MM.1S (cell line): ENCODE measurements at places on chromosomes 5 and 9.

GRCh38 chr5:35281613-35282012 is 51.3 kb upstream of the PRLR start:
- no peak for DNase-seq

GRCh38 chr9:83062651-83063527 is at the start of gene RASEF:
TSS of gene RASEF (minus strand) at chr9:83063142. CDS start at chr9:83062867, 275 bp downstream.
- no peak for DNase-seq

DNA sequence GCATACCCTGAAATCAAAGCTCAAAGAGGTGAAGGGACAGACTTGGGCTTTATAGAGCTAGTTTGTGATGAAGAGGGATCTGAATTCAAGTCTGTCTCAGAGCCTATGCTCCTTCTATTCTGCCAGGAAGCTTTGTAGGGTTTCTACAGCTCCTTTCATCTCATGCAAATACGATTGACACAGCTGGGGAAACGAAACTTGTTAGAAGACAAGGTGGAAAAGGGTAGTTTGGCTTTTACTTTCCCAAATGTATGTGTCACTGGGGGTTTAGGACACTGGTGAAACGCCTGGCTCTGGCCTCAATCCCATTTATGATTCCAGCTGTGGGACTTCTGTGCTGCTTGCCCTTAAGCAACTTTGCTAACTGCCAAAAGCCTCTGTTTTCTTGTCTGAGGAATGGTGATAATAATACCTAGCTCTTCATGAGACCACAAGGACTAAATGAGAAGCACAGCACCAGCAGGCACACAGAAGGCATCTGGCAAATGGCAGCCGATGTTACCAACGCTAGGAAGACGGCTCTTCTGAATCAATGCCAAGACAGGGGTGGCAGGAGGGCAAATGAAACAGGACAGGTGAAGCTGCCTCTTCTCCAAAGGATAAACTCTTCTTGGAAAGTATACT is 70.3 kb upstream of the EQTN start:
- peak; percentile 56 for DNase-seq

DNA sequence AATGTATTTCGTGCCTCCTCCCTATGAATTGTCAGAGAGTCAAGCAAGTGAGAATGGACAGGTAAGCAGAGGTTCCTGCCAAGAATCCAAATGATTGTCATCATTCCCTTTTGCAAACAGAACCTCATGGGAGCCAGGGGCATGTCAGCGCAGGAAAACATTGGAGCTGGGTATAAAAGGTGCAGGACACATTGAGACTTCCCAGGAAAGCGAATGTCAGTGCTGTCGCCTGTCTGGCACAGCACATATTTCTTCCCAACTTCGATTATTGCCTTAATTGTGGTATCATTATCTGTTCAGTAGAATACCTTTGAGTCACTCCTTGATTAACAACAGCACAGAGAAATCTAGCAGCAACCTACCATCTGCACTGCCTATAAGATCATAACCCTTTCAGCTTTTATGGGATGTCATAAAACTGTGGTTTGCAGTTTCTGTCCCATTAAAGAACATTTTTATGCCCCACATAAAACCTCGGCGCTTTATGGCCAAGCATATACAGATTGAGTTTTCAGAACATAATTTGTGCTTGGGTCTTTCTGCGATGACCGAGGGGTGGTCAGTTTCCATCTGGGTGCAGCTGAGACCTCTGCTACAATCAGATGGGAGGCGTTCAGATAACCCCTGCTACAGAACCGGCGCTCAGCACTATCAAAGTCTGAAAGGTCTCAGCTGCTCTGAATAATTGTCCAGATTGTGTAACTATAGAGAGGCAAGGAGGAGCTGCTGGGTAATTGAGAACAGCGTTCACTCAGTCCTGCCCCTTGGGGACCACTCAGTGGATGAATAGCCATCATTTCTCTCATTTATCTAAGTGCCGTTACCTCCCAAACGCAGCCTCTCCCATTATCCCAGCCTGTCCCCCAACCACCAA is 30.9 kb upstream of the WWC1 start:
- DNase-seq, result no peak

DNA sequence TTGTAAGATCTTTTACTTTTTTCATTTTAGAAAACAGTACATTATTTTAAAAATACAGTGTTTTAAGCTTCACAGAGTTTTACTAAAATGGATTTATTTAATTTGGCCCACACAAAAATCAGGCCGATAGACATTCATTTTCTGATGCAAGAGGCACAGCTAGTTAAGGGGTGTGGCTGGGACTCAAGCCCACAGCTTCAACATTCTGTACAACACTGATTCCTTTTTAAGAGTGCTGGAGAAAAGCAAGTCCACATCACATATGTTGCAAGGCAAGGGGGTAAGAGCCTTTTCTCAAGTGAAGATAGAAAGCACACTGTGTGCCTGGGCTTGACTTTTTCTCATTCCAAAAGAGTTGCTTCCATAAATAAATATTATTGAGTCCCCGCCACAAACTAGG is 195.9 kb downstream of the RFK start:
- no peak for DNase-seq

DNA sequence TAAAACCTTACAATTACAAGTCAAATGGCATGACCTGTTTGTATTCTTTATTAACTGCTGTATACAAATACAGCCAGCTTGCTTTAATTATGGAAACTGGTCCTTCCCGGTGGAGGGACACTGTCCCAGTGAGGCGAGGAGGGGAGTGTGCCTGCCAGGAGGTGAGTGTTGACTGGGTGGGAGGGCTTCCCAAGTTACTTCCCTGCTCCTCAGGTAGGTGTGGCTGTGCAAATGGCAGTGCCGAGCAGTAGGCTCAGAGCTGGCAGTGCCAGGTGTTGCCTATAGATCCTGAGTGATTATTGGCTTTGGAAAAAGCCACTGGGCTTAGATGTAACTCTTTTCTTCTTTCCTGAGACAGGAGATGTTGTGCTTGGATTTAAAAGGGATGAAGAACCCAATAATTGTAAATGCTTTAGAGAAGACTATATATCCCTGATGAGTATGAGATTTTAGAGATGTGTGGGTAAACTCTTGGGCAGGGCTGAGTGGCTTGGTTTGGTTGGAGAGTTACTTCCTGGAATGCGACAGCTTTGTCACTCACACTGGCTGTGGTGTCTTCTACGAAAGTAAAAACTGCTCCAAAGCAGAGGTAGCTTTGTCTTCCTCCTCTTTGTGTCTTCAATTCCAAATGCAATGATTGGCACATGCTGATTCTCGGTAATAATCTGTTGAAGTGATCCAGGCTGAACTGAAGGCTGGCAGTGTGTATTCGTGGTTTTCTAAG is 43.7 kb downstream of the GLRX start:
- DNase-seq, result no peak

- no peak for DNase-seq
Measured at GRCh38 chr9:91972076-91972626, 22.1 kb upstream of the ROR2 start.

GRCh38 chr5:57316798-57317327 is 143.0 kb downstream of the GPBP1 start:
- DNase-seq, result peak; percentile 19

GRCh38 chr5:179413086-179413690 is 67.9 kb upstream of the ADAMTS2 start:
- DNase-seq, result no peak
